Activated T-helper 1 cell treated with anti-CD3 and anti-CD28 coated beads, Interleukin-2, amount 50 U/mL, for 16 hours (primary cell): ENCODE measurements at places on chromosomes 2 and 18.

DNA sequence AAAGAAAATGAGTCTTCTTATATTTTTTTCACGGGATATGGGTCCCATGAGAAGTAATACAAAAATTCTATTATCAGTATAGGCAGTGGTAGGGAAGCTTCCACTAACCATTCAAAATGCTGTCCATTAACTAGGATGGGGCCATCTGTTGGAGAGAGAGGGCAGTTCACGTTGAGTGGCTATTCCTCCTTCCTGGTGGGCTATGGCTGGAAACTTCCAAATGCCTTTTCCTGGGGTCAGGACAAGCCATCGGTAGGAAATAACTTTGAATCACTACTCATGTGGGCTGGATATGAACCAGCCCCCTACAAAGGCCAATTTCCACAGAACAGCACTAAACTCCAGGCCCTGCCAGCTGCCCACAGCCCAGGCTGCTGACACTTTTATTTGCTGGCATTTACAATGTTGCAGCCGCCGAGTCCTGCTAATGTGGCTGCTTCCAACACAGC, 156.1 kb upstream of the HNRNPA3 start:
- DNase-seq, result no peak

- no peak for DNase-seq
Measured at GRCh38 chr2:109403841-109404201, 209.9 kb downstream of the SEPTIN10 start.

- no peak for DNase-seq
Measured at GRCh38 chr2:196099916-196100315, 31.3 kb upstream of the DNAH7 start.

DNA sequence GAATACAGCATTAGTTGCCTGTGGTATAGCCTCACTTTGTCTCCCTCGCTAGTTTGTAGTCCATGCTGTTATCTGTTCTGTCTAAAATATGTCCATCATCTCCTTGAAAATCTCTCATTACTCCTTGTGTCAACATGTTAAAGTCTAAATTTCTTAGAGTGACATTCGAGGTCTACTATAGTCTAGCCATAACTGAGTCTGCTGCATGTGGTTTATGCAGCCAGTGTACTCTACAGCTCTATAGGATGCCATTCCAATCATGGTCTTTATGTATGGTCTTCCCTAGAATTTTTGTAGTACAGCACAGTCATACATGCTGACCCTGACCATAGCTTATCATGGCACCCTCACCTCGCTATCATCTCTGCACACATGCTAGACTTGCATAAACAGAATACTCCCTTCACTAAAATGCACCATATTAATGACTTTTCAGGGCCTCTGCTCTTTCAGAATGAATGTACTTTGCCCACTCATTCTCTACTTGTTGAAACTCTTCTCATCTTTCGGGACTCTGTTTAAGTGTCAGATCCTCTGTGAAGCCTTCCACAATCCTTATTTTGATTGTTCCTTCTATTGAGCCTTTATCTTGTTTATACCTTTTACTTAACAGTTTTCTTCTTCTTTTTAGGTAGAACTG, 12.8 kb downstream of the TANK start:
- no peak for DNase-seq

DNA sequence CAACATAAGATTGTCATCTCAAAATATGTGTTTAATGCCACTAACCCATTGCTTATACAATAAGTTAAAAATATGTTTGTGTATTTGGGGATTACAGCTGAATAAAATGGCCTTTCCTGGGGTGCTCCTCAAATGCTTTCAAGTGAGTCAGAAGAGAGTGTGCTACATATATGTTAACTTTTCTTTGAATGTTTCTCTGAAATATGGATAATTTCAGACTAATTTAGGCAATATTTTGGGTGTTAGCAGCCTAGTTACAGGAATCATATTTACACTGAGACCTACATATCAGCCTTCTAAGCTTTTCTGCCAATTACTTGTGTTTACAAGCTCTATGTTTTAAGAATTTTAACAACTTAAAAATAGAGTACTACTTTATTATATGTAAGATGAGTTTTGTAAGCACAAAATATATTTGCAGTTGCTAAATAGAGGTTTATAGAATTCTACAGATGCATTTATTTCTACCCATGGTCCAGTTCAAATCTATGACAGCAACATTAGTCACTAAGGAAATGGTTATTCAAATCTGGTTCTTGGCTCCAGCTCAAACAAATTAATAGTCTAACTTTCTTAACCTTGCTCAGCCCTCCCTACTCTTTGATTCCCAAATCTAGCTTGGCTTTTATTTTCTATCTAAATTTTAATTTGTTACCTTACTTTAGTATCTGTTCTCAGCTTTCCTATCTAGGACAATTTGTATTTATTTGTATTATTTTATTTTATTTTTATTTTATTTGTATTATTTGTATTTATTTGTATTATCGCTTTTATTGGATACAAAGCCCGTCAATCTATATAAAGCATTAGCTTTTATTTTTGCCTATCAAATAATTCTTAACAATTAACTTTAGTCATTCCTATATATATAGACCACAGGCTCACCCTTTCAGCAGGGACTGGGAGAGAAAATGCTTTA, 48.9 kb downstream of the FSIP2 start:
- no peak for DNase-seq

- no peak for DNase-seq
Measured at GRCh38 chr18:32422978-32423740, 47.5 kb downstream of the GAREM1 start.

DNA sequence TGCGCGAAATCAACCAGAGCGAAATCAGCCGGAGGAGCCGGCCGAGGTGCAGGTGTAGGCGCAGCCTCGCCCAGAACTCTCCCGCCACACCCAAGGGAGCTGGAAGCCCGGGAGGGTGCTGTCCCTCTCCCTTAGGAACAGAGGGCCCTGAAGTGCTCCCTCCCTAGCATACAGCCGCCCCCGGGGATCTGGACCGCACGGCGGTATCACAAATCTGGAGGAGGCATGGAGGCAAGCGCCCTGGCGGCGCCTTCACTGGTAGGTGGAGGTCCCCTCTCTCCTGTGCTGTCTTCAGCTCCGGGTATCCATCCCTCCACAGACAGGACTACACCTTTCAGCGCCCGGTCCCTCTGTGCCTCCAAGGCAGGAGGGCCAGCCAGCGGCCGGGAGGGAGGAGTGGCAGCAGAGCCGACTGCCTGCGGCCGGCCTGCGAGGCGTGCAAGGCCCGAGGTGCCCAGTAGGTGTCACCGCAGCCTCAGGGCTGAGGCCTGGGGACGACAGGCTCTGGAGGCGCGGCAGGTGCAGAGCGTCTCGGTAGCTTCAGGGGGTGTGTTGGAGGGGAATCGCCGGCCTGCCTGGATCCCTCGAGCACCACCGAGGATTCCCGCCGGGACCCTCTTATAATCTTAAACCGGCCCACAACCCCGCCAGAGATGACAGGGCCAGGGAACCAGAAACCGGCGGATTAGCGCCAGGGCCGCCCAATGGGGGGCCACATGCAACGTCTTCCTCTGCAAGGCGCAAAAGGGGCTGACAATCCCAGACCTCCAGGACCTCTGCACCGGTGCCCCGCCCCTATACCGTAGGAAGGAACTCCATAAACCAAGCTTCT, 2.8 kb downstream of the IHH start:
- DNase-seq, result peak; percentile 54

DNA sequence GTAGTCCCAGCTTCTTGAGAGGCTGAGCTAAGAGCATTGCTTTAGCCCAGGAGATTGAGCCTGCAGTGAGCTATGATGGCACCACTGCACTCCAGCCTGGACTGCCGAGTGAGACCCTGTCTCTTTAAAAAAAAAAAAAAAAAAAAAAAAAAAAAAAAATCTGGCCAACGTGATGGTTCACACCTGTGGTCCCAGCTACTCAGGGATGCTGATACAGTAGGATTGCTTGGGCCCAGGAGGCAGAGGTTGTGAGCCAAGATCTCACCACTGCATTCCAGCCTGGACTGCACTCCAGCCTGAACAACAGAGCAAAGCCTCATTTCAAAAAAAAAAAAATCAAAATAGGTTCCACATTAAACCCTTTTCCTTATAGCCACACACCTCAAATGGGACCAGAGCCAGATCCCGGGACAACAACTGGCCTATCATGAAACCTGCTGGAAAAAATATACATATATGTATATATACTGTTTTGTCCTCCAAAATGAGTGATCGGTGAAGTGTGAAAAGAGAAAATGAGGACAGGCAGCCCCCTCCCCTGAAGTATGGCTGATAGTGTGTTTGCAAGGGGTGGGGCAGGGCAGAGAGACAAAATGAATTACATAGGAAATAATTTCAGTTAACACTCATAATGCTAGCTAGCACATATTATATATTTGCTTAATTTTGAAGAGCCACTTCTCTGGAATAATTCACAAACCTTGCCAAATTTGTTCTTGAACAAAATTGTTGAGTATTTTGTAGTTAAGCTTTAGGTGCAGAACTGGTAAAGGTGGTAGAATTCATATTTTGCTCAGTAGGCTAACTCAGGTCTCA, 22.9 kb downstream of the MAPRE2 start:
- DNase-seq, result no peak

DNA sequence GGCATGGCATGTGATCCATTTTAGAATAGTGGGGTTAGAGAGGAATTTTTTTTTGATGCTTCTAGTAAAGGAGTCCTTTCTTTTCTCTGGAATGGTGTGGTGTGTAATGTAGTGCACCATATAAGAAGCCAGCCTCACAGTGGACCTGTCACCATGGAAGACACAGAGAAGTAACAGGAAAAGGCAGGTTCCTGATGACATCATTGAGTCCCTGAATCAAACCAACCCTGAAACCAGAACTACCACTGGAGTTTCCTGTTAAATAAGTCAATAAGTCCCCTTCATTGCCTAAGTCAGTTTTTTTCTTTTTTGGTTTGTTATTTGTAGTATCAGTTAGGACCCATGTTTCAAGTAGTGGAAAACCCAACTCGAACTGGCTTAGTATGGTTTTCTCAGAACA, 11.9 kb downstream of the ADCYAP1 start:
- no peak for DNase-seq
